Foreskin fibroblast (primary cell): ENCODE measurements at places on chromosomes 2 and 18.

GRCh38 chr2:238875471-238876231 lies 27.8 kb downstream of the TWIST2 start:
- no peak for DNase-seq

GRCh38 chr2:205593891-205594290 lies 88.4 kb upstream of the NRP2 start:
- no peak for DNase-seq

DNA sequence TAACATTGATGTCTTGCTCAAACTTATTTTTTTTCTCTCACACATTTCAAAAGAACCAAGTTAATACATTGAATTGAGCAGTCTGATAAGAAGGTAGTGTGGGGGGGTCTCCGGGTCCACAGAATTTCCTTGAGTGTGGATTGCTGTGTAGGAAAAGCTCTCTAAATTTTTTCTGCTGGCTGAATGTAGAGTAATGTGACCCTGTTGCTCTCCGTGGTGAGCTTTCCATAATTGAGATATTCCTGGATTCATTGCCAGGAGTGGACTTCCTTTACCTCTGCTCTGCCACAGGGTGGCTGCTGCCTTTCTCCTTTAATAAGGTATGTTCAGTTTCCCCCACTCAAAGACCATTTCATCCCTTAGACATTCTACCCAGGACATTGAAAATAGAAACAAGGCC lies 50.9 kb downstream of the PKP4 start:
- DNase-seq = no peak

- no peak for DNase-seq
Observed at GRCh38 chr2:42906557-42907411, 114.4 kb upstream of the HAAO start.

DNA sequence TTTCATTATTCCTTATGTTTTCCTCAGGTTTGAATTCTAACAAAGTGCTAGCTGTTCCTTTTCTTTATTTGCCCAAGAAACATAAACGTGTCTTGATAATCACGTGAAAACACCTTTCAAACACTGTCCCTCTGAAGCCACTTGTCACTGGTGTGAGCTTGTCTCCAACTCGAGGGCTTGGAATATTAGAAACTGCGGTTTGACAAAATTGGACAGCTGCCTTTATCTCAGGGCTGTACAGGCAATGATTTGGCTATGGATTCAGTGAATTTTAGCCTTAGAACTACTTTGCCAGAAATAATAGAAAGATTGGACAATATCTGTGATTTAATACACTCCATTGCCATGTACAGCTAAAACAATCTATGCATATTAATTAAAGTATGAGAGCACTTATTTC lies 763.0 kb upstream of the ACVR2A start:
- no peak for DNase-seq
